ENCODE measurements at places on chromosomes 1 and 21.

DNA sequence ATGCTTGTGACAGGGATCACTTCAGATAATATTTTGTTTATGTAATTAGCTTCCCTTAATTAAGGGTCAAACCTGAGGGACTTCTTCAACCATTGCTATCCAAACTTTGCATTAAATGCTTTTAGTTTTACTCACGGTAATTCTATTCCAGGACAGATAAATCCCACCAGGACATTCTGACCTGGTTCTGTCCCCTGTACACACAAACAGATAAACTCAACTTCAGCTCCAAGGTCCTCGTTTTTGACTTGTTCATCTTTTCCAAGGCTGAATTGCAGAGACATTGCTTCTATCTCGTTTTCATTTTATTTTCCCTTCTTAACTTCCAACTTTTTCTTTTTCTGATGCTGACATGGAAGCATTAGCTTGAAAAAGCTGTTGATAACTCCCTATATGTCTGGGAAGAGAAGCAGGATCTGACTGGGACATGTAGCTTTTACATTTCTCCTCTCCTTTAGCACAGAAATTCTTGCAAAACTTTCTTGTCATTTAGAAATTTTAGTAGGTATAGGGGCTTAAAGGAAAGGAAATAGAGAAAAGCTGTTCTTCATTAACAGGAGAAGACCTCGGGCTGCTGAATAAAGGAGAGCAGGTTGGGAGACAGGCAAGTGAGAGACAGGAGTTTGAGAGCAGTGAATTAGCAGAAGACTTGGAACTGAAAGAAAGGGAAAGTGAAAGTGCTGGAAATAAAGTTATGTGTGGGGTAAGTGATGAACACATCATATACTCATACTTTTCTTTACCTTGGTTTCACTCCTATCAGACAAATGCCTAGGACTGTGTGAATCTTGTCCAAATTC is 231.7 kb upstream of the B3GALT2 start:
- DNase-seq, result no peak

DNA sequence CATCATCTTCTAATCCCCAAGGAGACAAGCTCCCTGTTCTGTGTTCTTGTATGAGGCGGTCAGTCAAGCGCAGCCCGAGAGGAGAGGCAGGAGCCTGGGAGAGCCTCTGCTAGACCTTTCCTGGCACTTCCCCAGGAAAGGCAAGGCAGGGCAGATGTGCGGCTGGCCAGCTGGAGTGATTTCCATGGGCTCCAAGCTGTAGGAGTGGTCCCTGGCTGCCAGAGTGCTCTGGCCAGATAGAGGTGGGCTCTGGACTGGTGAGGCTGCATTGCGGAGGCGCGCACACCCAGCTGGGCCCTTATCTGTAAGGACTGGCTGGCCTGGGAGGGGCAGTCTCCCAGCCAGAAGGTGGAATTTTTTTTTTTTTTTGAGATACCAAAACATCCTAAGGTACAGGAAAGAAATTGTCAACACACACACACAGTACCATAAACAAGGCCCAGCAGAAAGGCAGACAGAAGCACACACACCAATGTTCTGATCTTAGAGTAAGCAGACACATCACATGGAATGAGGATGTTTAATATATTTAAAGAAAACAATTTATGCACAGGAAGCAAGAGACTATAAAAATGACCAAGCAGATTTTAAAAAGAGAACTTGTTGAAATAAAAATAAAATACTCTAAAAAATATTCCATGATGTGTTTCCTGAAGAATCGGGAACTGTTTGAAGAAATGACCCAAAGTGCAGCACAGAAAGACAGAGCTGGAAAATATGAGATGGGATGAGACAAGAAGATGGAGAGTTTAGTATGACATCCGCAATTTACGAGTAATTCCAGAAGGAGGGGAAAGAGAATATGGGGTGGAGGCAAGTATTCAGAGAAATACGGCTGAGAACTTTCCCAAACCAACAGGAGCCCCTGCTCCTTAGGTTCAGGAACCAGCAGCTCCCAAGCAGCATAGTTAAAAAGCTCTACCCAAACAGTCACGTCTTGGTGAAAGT is 13.4 kb downstream of the IBA57 start:
- DNase-seq, result no peak

DNA sequence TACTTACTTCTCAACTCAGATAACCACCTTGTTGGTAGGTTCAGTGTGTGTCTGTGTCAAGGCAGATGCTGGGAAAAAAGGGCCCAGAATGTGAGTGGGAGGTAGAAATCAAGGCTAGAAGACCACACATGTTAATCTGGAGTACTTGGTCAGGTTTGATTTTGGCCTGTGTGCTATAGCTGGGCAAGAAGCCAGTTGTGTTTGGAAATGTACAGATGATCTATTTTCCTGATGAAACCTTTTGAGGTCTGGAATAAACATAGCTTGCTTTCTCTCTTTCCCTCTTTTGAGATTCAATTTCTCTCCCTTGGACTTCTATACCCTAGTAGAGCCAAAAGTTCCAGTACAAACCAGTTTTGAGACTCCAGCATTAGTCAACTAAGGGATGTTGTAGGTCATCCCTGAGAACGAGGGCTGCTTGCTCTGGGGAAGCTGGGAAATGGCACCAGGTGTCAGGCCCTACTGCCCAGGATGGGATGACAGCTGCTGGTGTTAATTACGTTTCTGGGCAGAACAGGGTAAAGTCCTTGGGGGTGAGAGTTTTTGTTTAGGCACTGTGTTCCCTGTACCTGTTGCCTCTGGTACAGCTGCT is 15.8 kb downstream of the MAPKAPK2 start:
- DNase-seq, result peak; percentile 79

DNA sequence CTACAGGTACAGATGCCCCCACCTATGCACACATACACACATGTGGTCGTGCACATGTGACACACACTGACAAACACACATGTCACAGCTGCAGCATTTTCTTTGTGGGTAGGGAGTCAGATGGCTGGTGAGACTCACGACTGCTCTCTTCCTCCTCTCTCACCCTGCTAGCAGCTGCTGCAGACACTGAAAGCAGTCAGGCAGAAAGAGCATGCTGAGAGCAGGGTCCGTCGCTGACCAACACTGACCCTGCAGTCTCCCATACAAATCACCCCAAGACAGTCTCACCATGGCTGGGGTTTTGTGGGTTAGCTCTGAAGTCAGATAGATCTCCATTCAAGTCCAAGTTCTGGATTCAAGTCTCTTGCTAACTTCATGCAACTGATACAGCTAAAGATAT is 188.3 kb downstream of the ASTN1 start:
- DNase-seq, result no peak

GRCh38 chr1:9242338-9242969 is 7.9 kb downstream of the H6PD start:
- DNase-seq, result no peak

- DNase-seq, result no peak
These were observed 54.4 kb upstream of the RIPK4 start for GRCh38 chr21:41821081-41821755.

DNA sequence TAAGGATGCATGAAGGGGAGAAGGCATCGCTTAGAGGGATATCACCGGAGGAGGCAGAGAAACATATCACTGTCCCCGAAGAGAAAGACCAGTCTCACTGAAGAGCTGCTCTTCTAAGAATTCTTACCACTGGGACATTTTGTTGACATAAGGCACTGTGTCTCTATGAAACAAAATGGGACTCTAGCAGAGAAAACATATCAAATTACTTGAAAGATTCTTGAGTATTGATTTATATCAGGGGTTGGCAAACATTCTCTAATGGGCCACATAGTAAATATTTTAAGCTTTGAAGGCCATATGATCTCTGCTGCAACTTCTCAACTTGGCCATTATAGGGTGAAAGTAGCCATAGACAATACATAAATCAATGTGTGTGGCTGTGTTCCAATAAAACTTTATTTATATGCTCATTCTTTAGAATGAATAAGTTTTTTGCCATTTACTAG is 41.0 kb upstream of the GREM2 start:
- DNase-seq, result peak; percentile 18

- no peak for DNase-seq
These were observed 94.7 kb upstream of the NRIP1 start for GRCh38 chr21:15159382-15160020.

- DNase-seq, result no peak
These were observed 41.2 kb upstream of the USH2A start for GRCh38 chr1:216464489-216464888.
